Epithelial cell of esophagus (primary cell): ENCODE measurements at places on chromosomes 5 and 9.

DNA sequence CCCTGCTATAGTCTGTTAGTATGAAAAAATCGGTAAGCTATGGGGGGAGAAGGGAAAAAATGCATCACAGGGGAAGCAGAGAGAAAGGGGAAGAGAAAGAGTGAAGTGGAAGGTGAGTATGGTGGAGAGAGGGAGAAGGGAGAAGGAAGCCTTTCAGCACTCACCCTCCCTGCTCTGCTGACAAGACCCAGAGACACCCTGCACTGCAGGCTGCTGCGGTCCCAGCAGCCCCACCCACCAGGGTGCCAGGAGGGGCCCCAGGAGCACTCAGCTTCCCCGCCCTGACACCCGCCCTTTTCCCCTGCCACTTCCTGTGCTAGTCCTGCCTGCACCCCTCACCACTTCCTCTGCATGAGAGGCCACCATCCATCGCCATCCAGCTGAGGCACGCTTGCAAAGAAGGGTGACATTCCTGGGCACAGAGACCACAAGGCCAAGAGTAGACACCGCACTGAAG, 12.7 kb downstream of the STK10 start:
- DNase-seq = no peak

GRCh38 chr9:126777733-126778132, 27.1 kb upstream of the ZBTB43 start:
- DNase-seq = peak; percentile 52

DNA sequence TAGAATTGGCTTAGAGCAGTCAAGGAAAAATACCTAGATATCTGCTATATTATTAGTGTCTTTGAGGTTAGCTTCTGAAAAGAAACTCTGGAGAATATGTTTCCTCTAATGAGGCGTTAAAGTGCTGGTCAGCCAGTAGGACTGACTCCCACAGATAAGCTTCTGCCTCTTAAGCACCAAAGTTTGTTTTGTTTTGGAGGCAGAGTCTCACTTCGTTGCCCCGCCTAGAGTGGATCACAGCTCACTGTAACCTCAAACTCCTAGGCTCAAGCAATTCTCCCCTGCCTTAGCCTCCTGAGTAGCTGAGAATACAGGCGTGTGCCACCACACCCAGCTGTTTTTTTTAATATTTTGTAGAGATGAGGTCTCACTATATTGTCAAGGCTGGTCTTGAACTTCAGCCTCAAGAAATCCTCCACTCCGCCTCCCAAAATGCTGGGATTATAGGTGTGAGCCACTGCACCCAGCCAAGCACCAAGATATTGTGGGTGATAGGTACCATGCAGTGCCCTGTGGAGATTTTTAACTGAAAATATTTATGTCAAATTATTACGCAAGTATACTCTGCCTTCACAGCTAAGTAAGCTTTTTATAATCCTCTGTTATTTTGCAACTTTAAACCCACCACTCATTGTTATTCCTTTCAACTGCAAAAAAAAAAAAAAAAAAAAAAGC, 24.7 kb upstream of the TMEM171 start:
- no peak for DNase-seq

DNA sequence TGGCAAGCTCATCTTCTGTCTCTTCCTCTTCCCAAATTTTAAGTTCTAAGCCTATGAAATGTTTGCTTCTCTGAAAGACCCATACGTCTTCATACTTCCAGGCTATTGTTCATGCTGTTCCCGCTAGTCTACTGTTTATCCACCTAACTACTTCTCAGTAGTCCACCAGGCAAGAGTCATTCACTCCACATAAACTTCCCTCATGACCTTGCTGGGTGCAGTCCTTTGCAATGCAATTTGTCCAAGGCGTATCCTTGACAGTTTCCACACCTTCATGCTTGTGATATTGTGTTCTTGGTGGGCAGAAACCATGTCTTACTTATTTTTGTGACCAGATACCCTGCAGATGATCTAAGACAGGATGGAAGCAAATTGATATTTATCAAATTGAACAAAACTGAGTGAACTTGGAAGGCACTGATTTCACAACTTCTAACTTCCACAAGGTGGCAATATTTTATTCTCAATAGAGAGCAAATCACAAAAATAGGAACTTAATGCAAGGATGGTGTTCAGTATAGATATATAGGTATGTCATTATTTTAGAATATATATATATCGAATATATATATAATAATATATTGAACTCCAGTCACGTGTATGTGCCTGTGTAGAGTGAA, 30.3 kb downstream of the TYRP1 start:
- DNase-seq = peak; percentile 52

GRCh38 chr9:16637911-16638310, 232.6 kb downstream of the BNC2 start:
- DNase-seq = peak; percentile 3

- no peak for DNase-seq
These were observed 216.5 kb upstream of the RAI14 start for GRCh38 chr5:34439601-34440000.

DNA sequence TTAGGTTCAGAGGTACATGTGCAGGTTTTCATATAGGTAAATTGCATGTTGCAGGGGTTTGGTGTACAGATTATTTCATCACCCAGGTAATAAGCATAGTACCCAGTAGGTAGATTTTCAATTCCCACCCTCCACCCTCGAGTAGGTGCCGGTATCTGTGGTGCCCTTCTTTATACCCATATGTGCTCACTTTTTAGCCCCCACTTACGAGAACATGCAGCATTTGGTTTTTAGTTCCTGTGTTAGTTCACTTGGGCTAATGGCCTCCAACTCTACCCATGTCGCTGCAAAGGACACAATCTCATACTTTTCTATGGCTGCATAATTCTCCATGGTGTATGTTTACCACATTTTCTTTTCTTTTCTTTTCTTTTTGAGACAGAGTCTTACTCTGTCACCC, 21.2 kb downstream of the ITK start:
- DNase-seq = no peak

GRCh38 chr5:173753307-173754168, 134.6 kb upstream of the CPEB4 start:
- peak; percentile 80 for DNase-seq

GRCh38 chr5:124210111-124210910, 536.1 kb downstream of the ZNF608 start:
- no peak for DNase-seq

- DNase-seq = no peak
These were observed 752 bp downstream of the TSTD2 start for GRCh38 chr9:97632248-97632984.

DNA sequence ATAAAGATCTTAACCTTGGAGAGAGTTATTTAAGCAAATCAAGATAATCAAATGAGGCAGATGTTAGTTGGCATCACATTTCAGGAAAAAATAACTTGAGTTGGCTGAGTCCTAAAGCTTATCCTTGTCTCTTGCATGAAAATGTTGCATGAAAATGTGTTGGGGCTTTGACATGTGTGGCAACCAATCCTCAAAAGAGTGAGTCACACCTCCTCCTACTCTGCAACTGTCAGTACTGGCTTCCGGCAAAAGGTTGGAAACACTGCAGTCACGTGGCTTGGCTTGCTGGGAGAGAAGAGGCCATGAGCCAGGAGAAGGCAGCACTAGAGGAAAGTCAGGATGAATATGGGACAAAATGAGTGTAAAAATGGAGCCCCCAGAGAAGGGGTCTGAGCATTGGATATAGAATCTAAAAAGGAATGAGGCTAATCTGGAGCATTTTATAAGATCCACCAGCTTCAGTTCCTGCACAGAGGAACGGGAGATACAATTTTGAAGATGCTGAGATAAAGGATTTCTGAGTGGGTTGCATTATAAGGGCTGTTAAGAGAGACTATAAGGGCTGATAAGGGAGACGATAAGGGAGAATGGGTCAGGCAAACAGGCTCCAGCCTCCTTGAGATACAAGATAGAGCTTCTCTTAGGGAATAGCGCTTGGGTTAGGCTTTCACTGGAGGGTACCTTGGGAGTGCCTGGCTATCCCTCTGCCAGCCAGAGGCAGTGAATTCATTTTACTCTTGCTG, 43.1 kb downstream of the SPATA31D1 start:
- peak; percentile 88 for DNase-seq

DNA sequence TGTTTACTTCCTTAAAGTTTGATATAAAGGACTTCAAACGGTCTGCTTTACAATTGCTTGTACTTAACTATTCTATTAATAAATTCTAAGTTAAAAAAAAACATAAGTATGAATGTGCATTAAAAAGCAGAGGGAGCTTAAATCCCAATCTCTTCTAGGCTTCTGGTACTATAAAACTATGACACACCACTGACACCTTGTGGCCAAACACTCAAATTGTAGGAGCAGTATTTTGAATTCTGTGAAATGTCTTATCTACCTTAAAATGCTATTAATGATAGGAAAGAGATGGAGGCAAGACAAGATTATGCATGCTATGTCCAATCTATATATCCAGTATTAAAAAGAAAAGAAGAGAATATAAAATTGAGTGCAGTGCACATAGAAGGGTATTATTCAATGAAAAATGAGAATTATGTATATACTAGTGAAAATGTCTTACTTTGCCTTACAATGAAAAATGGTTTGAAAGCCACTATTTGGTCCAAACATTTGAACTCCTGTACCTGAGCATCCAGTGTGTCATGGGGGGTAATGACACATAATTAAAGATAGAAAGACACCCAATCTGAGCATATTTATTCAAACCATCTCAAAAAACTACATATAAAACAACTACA, 87.6 kb downstream of the ERP44 start:
- DNase-seq = peak; percentile 65

- peak; percentile 39 for DNase-seq
These were observed 337.4 kb upstream of the GRIA1 start for GRCh38 chr5:153153086-153153485.

DNA sequence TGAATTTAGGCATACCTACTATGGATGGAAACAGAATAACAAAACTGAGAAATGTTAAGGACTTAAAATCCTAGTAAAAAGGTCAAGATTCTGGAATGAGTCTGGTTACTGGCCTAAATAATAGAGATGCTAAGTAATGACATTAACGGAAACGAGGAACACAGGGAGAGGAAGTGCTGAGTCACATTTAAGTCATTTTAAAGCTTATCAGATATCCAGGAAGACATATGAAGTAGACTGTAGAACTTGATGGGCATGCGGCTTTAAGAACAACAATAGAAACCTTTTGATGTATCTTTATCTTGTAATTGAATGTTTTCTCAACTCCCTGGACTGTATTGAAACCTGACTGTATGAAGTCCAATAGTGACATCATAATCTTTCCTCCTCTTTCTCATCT, 1251.4 kb upstream of the CDH6 start:
- no peak for DNase-seq

- no peak for DNase-seq
These were observed 171.3 kb upstream of the GAS1 start for GRCh38 chr9:87118594-87118993.

- DNase-seq = no peak
These were observed 2.6 kb upstream of the EGFL7 start for GRCh38 chr9:136659861-136660784.

GRCh38 chr5:132202711-132203463, 24.8 kb downstream of the P4HA2 start:
- DNase-seq = no peak

DNA sequence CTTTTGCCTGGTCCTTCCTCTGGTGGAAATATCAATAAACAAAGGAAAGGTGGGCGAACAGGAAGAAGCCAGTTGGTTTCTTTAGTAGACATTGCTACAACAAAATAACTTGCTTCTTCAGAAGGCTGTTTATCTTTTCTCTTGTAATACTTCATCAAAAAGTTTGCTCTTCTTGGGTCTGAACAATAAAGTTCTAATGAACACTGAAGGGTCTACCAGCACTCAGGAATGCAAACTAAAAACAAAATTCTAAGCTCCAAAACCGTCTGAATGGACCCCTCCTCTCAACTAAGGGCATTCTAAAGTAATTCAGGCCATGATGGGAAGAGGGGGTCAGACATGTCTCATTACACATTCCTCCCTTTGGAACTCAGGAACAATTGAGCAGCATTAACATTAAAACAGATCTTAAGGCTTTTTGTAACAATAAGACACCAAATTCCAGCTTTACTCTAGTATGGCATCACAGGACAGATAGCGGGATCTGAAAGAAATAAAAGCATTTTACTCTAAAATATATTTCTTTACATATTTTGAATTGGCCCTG, 2.3 kb downstream of the TBCA start:
- DNase-seq = no peak

- no peak for DNase-seq
These were observed 4.1 kb downstream of the PCSK5 start for GRCh38 chr9:75894566-75894965.

DNA sequence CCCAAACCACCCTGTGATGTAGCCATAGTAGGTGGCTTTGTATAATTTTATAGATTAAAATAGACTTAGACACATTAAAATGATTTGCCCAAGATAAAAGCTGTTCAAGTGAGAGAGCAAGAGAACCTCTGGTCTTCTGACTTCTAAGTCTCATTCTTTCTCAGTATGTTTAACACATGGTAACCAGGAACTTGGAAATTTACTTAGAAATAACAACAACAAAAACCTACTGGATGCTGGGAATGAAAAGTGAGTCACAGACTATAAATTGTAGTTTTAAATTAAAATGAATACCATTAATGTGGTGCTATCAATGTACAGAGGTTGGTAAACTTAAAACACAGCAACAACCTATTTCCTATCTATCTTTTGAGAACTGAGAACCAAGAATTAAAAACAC, 30.4 kb downstream of the HMGCR start:
- DNase-seq = no peak

GRCh38 chr9:34995670-34996060, 6.1 kb downstream of the DNAJB5 start:
- DNase-seq = peak; percentile 30

- no peak for DNase-seq
These were observed 189.4 kb downstream of the NXNL2 start for GRCh38 chr9:88724331-88724730.

GRCh38 chr5:67747096-67747495, 468.5 kb upstream of the PIK3R1 start:
- no peak for DNase-seq

- DNase-seq = no peak
These were observed 172.3 kb downstream of the ATP10B start for GRCh38 chr5:160679567-160680309.

DNA sequence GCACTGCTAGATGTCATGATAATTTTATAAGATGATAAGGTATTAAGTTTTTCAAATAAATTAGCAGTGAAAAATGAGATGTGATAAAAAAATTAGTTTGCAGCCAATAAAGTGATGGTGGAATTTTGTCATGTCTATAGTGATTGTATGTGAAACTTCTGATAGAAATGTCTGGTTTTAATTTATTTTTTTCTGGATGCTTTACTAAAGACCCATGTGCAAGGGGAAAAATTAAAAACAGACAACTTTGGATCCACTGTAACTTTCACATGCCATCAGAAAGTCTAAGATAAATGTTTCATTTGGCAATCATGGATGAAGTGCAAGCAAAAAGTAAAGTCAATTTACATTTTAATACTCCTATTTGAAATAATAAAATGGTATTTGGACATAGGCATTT, 4.4 kb upstream of the NDUFS4 start:
- no peak for DNase-seq

DNA sequence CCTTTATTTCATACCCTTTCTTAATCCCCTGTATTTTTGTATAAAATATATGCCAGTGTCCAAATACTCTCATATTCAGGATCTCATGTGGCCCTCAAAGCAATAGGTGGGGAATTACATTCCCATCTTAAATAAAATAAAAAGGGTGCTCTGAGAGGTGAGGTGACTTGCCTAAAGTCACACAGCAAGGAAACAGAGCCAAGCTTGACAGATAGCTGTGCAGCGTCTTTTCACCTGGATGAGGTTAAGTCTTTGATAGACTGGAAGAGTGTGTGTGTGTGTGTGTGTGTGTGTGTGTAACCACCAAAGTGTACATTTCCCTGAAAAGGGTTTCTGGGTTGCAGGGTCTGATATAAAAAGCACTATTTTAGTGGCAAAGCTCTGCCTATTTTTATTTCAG, 12.4 kb downstream of the MSX2 start:
- no peak for DNase-seq
